ENCODE measurements at places on chromosomes 1 and 21.

DNA sequence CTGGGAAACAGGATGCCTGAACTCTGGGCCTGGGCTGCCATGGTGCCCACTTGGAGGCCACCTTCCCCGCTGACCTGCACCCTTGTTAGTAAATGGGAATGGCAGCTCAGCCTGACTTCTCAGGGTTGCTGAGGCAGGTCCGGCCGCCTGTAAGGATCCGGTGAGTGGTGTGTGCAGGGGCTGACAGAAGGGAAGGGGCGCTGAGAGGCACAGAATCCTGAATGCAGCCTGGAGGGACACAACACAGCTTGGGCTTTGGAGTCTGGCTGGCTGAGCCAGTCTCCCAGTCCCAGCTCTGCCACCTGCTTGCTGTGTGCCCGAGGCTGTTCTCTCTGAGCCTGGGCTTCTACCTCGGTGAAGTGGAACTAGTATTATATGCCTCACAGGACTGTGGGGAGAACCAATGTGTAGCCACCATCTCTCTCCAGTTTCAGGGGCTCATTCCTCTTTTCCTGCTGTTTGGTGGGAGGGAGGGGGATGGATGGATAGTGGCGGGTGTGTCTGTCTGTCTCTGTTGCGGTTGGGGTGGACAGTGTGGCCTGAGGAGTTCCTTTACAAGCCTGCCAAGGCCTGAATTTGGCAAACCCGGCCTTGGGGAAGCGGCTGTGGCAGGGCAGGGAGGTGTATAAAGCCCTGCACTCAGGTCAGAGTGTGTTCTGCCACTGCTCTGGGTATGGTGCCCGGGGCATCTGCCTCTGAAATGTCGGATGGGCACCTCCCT is 18.0 kb downstream of the ADORA1 start:
- DNase-seq = no peak

- DNase-seq = no peak
Observed at GRCh38 chr1:14759843-14760242, 161.4 kb downstream of the KAZN start.

DNA sequence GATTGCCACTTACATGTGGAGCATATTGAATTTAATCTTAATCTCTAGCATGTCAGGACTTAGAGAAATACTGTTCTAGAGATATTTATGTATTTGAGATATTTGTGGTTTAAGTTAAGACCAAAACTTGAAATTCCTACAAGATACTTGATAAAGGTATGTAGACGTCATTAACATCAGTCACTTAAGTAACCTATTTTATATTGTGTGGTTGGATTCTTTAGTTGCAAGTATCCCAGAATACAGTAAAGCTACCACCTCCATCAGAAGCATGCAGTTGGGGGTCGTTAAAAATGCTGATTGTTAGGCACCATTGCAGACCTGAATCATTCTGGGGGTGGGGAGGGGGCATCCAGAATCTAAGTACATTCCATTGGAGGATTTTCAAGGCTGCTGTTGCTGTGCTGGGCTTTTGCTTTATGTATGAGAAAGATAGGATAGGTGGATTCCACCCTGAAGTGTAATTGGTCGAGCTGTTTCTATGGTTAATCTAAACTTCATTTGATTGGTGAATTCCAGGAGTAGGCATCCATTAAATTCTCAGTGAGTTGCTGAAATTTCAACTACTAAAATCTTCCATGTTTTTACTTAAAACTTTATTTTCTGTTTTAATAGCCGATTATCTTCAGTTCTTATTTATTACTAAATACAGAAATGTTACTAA is 4.0 kb downstream of the H3-3A start:
- DNase-seq = no peak

GRCh38 chr1:23593042-23593521 is 33.8 kb upstream of the ID3 start:
- no peak for DNase-seq

GRCh38 chr1:30677471-30677870 is 45.9 kb downstream of the MATN1 start:
- DNase-seq = no peak

DNA sequence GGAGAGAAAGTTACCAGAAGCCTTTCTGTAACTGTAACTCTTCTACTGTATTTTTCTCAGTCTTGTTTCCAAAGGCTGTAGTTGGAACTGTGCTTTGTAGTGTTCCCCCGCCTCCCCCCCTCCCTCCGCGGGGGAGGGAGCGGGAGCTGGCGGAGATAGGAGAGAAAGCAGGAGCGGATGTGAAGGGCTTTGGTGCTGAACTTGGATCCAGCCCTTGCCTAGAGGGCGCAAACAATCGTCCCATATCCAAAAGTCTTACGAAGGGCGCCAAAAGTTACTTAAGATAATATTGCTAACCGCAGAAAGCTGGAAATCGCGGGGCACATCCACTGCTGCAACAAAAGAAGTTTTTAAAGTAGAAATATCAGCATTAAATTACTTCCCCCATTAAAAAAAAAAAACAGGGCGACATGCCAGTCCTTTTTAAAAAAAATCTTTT is 2.4 kb upstream of the NFIA start:
- peak; percentile 64 for DNase-seq

DNA sequence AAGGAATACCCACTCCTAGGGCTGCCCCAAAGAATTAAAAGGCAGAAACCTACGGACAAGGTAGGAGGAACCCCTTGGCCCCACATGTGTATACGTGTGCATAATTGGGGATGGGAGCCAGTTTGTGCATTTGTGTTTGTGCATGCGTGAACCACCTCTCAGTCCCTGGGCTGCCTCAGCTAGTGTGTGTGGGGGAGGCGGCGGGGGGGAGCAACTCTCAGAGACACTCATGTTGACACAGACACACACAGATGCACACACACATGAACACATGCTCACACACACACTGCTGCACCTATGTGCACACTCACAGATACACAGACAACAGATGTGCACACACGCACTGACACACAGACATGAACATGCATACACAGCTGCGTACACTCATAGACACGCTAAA is 5.1 kb downstream of the LDLRAD1 start:
- no peak for DNase-seq

- no peak for DNase-seq
Observed at GRCh38 chr1:233473549-233474204, 140.2 kb upstream of the KCNK1 start.

DNA sequence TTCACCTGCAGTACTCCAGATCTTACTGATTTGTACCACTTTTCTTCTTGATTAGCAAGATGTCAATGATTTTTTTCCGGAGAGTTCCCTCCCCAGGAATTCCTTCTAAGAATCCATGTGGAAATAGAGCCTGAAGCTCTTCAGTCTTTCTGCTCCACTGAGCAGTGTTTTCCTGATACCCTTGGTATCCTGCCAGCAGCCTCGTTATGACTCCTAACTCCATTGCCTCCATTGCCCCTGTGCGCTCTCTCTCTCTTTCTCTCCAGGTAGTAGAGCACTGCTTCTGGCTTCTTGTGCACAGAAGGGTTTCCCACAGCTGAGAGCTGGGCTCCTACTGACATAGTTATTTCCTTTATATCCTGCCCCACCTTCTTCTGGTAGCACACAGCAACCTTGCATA is 12.2 kb downstream of the UBE2U start:
- no peak for DNase-seq

GRCh38 chr1:27372808-27373690 is 1.6 kb downstream of the FCN3 start:
- no peak for DNase-seq

DNA sequence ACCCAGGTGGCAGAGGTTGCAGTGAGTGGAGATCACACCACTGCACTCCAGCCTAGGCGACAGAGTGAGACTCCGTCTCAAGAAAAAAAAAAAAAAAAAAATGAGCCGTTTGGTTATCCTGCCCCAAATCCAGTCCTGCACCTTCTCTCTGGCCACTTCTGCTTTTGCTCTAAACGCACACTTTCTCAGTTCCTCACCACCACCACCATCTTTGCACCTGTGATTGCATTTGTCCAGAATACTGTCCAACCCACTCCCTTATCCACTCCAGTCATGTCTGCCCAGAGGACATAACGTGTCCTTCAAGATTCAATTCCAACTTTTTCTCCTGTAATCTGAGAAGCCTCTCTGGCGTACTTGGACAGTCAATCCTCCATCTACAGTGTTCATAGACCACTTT is 2.2 kb upstream of the NEK2 start:
- no peak for DNase-seq

- no peak for DNase-seq
Observed at GRCh38 chr1:61130338-61131000, 48.1 kb downstream of the NFIA start.

GRCh38 chr1:212928323-212929291 is 21.7 kb upstream of the VASH2 start:
- DNase-seq = no peak

Data from frontal cortex (tissue), 4 donors.